Ovary (tissue), 10 donors: ENCODE measurements at places on chromosomes 6 and 20. TPM values are rescaled to one million over a fixed set of nuclear protein-coding genes. Genes with fewer than 3 reads are reported as not detected.
A peak's percentile ranks its signal among the peaks of the same experiment; 100 is the strongest.

GRCh38 chr6:5025911-5026819, 22.3 kb upstream of the RPP40 start:
- peak; percentile 58 for DNase-seq

The MAPK13 gene
- 5.6 TPM for total RNA-seq

The CUL7 gene
- 27.5 TPM for total RNA-seq

GRCh38 chr6:143339223-143339622, 111.3 kb downstream of the ADAT2 start:
- no peak for DNase-seq

- DNase-seq, result no peak
These were observed 249.5 kb upstream of the KCNG1 start for GRCh38 chr20:51272401-51272800.

- no peak for DNase-seq
These were observed 35.0 kb downstream of the MYLK4 start for GRCh38 chr6:2715737-2716136.

The JAG1 gene
- total RNA-seq, result 50.0 TPM

DNA sequence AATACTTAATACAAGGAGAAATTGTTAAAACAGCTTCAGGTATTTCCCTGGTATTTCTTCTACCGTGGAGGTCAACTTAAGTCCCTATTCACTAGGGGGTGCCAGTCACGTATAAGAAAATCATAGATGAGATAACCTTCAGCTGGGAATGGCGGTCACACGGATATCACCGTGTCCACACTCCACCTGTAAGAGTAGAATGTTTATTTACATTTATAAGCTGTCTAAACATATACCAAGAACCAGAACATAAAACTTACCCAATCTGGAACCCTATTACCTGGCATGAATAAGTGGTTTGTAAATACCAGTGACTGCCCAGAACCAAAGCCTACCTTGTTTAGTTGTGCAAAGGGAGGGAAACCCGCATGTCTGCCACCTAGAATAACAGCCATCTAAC, 1.9 kb upstream of the ELOVL4 start:
- peak; percentile 33 for DNase-seq

GRCh38 chr6:816510-817084, 123.7 kb upstream of the EXOC2 start:
- DNase-seq, result no peak

The MUCL3 gene
- total RNA-seq, result not detected

The IRF4 gene
- 1.1 TPM for total RNA-seq

The BEND3 gene
- 2.3 TPM for total RNA-seq

The DYNLT1 gene
- total RNA-seq, result 111 TPM

GRCh38 chr6:30450548-30450908, 38.8 kb upstream of the HLA-E start:
- DNase-seq, result no peak

The TGM3 gene
- not detected for total RNA-seq

- no peak for DNase-seq
These were observed 4.9 kb upstream of the FKBP1A start for GRCh38 chr20:1397710-1398109.

The PGC gene
- total RNA-seq, result 0.94 TPM

GRCh38 chr20:63232235-63233060, 3.3 kb upstream of the BIRC7 start:
- no peak for DNase-seq

- peak; percentile 66 for DNase-seq
These were observed 90.3 kb downstream of the ASXL1 start for GRCh38 chr20:32448306-32449056.

The AVP gene
- total RNA-seq, result not detected

- no peak for DNase-seq
These were observed 49.6 kb upstream of the ZNF217 start for GRCh38 chr20:53643031-53643832.

DNA sequence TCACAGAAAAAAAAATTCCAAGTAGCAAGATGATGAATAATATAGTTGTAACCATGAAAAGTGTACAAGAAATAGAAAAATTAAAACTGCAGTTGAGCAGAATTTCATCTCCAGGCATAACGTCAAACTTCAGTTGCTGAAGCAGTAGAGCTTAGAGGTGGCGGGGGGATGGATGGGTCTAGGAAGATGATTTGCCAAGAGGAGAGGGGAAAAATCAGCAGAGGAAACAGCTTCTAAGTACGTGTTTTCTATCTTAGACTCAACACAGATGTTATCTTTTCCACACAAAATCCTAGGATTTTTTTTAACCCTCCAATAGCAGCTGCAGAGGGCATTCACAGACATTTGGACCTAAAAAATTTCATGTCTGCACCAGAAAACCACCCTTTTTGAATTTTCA, 136.0 kb downstream of the OPN5 start:
- DNase-seq, result no peak

- DNase-seq, result peak; percentile 20
These were observed 154.6 kb downstream of the RFPL4B start for GRCh38 chr6:112501705-112502104.

The GRIK2 gene
- total RNA-seq, result 0.40 TPM

DNA sequence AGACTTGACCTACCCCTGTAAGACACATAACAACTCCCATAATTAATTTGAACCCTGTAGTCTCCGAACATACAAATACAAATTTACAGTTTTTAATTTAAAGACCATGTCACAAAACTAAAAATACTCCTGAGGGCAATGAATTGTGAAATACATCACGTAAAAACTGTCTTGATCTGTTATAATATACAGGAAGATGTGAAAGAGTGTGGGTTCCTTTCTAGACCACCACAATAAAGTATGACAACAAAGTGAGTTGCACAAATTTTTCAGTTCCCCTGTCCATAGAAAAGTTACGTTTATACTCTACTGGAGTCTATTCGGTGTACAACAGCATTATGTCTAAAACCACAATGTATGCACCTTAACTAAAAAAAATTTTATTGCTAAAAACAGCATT, 11.0 kb upstream of the BLOC1S5 start:
- DNase-seq, result no peak

DNA sequence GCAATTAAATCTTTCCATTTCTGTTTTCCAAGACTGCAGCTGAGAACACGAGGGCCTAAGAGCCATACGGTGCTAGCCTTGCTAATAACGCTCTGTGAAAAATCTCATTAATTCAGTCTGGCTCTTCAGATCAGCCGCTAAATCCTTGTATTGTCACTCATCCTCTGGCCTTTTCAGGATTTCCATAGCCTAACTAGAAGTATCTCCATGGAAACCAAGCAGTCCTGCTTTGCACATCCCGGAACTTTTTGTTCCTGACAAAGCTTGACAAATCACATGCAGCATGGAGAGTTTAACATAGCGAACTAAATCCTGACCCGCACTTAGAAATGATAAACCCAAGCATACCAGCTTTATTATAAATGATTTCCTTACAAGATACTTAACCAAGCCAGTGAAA, 383.7 kb downstream of the CD83 start:
- DNase-seq, result no peak

The C6orf15 gene
- not detected for total RNA-seq

The SPATA2 gene
- 6.3 TPM for total RNA-seq

The ZNF391 gene
- 7.0 TPM for total RNA-seq

The FILIP1 gene
- 4.7 TPM for total RNA-seq

- DNase-seq, result peak; percentile 50
These were observed 909 bp downstream of the CPNE1 start for GRCh38 chr20:35663516-35664465.

The TXLNB gene
- 7.3 TPM for total RNA-seq

DNA sequence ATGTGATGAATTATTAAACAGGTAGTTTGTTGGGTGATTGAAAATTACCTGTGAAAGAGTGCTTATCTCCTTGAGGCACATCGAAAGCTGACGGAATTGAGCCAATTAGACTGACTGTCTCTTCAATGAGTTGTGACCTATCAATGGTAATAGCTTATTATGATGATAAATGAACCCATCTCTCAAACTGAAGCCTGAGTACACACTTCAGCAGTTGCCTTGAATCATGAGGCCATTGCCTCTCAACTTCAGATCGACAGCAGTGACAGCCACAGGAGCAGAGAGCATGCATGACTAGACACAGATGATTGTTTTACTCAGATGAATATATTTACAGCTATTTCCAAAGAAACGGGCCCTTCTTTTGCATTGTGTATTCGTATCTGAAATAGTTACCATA, 323.9 kb downstream of the LAMA2 start:
- DNase-seq, result no peak

- DNase-seq, result peak; percentile 79
These were observed 4.7 kb upstream of the MRGBP start for GRCh38 chr20:62791301-62792181.

DNA sequence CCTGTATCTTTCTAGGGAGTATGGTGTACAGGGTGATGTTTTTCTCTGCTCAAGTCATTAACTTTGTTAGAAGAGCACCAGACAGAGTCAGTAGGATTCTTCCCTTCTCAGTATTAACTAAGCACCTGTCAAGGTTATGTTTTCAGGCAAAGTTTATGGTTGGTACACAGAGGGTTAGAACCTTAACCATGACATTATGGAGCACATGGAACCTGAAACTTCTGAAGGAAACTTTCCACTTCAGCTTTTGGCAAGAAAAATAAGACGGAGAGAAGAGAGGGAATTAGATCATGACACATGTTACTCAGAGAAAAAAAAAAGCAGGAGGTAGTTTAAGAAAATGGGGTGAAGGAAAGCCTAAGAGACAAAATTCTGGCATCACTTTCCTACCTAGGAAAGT, 112.9 kb upstream of the PDE7B start:
- no peak for DNase-seq

DNA sequence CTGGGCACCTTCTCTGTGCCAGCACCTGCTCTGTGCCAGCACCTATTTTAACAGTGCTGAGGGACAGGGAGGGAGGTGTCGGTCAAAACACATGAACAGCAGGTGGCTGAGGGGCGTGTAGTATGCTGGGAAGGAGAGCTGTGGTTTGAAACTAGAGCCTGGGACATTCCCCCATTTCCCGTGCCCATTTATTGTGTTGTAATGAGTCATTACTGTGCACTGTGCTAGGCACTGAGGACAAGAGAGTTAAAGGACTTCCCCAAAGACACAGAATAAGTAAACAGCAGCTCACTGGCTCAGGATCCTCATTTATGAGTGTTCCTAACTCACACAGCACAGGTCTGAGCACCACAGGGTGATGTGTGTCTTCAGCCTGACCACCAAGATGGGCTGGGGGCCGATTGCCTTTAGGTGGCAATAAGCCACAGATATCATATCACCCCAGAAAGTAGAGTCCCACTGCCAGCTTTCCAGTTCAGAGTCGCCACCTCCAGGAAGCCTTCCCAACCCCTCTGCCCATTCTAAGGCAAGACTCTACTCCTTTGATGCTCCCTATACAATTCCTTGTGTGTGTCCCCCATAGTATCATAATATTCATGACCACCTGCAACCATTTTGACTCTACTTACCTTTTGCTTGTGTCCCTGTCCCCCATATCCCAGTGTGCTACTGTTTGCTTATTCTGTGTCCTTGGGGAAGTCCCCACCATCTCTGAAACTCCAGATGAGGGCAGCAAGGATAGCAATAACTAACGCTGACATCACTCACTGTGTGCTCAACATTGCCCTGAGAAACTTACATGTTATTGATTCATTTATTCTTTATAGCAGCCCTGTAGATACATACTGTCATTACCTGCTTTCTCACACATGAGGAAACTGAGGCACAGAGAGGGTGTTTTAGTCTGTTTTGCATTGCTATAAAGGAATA, 87.3 kb downstream of the TOX2 start:
- DNase-seq, result no peak

The VGLL2 gene
- total RNA-seq, result not detected

DNA sequence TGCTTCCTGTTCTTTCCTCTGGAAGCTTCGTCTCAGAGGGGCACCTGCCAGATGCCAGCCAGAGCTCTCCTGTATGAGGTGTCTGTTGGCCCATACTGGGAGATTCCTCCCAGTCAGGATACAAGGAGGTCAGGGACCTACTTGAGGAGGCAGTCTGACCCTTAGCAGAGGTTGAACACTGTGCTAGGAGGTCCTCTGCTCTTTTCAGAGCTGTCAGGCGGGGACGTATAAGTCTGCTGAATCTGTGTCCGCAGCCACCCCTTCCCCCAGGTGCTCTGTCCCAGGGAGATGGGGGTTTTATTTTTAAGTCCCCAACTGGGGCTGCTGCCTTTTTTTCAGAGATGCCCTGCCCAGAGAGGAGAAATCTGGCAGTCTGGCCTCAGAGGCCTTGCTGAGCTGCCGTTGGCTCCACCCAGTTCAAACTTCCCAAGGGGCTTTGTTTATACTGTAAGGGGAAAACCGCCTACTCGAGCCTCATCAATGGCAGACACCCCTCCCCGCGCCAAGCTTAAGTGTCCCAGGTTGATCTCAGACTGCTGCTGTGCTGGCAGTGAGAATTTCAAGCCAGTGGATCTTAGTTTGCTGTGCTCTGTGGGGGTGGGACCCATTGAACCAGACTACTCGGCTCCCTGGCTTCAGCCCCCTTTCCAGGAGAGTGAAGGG, 326.7 kb downstream of the BCKDHB start:
- no peak for DNase-seq

GRCh38 chr6:15065261-15065989, 180.4 kb upstream of the JARID2 start:
- DNase-seq, result no peak

DNA sequence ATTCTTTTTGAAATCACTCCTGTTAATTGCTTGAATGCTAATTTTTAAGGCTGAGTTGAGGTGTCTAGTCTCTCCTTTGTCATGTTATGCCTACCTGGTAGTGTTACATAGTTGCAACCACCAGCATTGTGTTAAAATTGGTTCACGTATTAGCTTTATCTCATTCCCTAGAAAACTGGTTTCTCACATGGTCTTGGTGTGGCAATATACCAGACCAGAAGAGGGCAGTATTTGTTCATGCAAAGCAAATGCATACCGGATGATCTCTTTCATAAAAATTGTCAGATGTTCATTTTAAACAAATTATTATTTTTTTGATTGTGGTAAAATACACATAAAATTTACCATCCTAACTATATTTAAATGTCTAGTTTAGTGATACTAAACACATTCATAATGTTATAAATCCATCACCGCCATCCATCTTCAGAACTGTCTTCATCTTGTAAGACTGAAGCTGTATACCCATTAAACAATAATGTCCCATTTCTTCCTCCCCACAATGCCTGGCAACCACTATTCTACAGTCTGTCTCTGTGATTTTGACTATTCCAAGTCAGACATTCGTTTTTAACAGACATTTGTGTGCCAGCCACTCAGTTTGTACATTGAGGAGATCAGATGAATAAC, 92.8 kb downstream of the ATRN start:
- DNase-seq, result no peak

The TBC1D32 gene
- 6.3 TPM for total RNA-seq

GRCh38 chr6:168209420-168209819, 110.2 kb downstream of the DACT2 start:
- no peak for DNase-seq

DNA sequence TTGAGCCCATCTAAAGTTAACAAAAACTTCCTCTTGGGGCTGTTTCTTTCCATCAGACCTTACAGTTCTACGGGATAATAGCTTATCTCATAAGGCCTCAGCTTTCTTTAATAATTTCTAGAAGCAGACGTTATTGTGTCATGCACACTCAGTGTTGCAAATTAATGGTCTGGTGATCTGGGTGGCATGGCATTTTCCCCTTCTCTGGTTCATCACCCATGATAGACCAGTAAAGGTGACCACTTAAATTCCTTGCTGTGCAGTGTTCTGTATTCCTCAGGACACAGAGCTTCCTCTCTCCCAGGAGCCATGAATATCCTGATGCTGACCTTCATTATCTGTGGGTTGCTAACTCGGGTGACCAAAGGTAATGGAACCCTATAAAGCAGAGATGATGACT, at the start of gene DEFB125:
Gene DEFB125, plus strand, starts transcription at position 272 of the 400 bp plus-strand sequence. Its CDS starts 38 bp downstream, at position 310.
- no peak for DNase-seq

The CENPW gene
- total RNA-seq, result not detected

- DNase-seq, result no peak
These were observed 56.8 kb downstream of the SNX9 start for GRCh38 chr6:157879873-157880254.

- DNase-seq, result no peak
These were observed 10.5 kb upstream of the RNF8 start for GRCh38 chr6:37343248-37343647.

- DNase-seq, result peak; percentile 50
These were observed 10.9 kb upstream of the B4GALT5 start for GRCh38 chr20:49724408-49725223.
